ENCODE measurements at places on chromosomes 3 and 15.

DNA sequence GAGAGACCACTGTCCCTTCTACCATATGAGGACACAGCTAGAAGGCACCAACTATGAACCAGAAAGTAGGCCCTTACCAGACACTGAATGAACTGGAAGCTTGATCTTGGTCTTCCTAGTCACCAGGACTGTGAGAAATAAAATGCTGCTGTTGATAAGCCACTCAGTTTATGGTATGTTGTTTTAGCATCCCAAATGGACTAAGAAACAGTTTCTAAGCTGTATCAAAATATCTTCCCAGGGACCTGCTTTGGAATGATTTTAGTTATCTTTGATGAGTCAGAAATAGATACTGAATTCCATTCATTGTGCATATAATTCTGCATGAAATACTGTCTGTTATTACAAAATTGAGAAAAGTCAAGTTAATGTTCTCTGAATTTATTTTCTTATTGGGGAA is 18.6 kb downstream of the WDR76 start:
- no peak for DNase-seq

- no peak for DNase-seq
These were observed 210.7 kb upstream of the CD96 start for GRCh38 chr3:111331306-111331705.

DNA sequence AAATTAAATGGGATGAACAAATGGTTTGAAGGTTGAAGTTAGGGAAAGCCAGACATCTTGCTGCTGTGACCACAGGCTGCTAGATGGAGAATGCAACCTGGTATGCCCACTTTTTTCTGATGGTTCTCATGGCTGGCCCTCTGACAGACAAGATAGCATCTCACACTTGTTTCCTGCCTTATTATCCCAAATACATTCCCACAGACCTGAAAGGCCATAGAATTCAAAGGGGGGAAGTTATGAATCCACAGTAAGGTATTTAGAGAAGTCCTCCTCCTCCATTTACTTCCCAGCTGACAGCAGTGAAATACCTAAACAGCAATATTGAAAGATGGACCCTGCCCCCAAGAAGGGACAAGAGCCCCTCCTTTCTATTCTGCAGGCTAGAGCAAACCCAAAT is 32.4 kb downstream of the LEO1 start:
- DNase-seq, result no peak

GRCh38 chr15:91609231-91609630 is 244.3 kb upstream of the SLCO3A1 start:
- DNase-seq, result no peak

- no peak for DNase-seq
These were observed 10.3 kb upstream of the MUSTN1 start for GRCh38 chr3:52845157-52845556.

GRCh38 chr3:161851941-161852566 is 355.4 kb downstream of the OTOL1 start:
- DNase-seq, result no peak

GRCh38 chr3:165195640-165196576 is at the start of gene SLITRK3:
Gene SLITRK3 (minus strand): TSS chr3:165196384. CDS start chr3:165190830, 5,554 bp downstream.
- no peak for DNase-seq

GRCh38 chr3:77563012-77563411 is 523.1 kb downstream of the ROBO2 start:
- no peak for DNase-seq

GRCh38 chr15:31840849-31841476 is 189.4 kb upstream of the CHRNA7 start:
- no peak for DNase-seq

GRCh38 chr3:114554731-114555130 is 260.9 kb downstream of the TIGIT start:
- no peak for DNase-seq

DNA sequence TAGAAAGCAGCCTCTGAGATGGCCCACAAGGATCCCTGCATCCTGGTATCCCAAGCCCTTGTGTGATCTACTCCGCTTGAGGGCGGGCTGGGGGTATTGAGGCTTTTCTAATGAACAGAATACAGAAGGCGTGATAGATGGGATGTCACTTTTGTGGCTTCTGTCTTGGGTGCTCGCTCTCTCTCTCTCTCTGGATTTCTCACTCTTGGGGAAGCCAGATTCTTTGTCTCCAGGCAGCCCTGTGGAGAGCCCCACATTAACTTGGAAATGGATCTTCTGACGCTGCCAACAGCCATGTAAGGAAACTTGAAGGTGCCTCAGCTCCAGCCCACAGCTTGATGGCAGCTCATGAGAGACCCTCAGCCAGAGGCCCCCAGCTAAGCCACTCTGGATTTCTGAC is 26.9 kb upstream of the SEC62 start:
- DNase-seq, result no peak

DNA sequence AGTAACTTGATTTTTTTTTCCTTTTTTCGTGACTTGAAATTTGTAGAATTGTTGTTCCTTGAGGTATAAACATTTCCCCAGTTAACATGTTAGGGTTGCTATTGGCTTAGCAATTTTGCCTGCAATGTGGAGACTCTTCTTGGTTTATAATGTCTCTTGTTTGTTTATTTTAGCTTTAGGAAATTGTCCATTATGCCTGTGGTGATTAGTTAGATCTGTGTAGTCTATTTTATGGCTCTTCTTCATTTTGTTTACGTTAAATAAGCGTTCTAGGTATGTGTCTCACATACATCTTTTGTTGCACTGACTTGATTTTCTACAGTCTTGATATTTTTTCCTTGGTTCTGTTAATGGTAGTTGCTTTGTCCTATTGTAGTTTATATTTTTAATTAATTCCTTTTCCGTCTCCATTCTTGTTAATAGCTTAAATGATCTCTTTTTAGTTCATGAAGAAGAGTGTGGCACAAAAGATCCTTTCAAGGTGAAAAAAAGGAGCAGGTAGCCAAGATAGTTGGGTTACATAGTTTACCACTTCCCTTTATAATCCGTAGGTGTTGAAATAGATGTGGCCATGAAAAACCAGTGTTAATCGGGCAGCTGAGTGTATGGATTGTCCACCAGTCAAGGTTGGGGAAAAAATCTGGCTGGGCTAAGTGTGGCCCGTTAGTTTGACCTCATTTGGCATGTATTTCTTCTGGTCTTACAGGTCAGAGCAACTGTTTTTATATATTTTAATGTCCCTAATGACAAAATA is 12.1 kb downstream of the IQGAP1 start:
- DNase-seq, result no peak

DNA sequence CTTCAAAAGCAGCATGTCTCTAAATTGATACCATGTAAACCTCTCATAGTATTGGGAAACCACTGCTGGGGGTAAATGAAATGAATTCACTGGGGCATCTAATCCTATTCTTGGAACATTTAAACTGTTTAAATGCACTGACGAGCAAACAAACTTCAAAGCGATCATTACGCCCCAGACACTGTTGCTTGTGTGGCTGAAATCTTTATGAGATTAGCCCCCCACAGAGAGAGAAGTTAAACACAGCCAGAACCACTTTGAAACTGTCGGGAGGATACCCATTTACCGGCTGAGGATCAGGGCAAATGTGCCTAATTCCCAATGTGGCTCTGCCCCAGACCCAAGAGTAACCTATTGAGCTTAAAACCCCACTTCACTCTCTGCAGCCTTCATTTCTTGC is 308.4 kb upstream of the CDIN1 start:
- no peak for DNase-seq

GRCh38 chr3:62319570-62320243 is 53.6 kb downstream of the FEZF2 start:
- DNase-seq, result no peak

- DNase-seq, result no peak
These were observed 13.7 kb downstream of the PDHB start for GRCh38 chr3:58419780-58420507.

DNA sequence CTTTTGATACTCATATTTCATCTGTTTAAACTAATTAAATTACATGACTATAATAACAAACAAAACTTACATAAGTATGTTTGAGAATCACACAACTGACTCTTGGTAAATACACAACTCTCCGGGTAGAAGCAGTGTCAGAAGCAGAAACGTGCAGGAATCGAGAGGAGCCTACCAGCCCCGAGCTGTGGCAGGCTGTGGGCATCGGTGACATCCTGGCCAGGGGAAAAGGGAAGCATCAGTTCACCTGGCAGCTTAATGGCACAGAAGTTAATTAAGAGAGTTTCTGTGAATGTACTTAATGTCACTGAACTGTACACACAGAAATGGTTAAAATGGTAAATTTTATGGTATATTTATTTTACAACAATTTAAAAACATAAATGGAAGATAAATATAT is 90.2 kb downstream of the CRTC3 start:
- DNase-seq, result no peak

GRCh38 chr3:12273045-12273695 is 15.7 kb upstream of the PPARG start:
- no peak for DNase-seq

DNA sequence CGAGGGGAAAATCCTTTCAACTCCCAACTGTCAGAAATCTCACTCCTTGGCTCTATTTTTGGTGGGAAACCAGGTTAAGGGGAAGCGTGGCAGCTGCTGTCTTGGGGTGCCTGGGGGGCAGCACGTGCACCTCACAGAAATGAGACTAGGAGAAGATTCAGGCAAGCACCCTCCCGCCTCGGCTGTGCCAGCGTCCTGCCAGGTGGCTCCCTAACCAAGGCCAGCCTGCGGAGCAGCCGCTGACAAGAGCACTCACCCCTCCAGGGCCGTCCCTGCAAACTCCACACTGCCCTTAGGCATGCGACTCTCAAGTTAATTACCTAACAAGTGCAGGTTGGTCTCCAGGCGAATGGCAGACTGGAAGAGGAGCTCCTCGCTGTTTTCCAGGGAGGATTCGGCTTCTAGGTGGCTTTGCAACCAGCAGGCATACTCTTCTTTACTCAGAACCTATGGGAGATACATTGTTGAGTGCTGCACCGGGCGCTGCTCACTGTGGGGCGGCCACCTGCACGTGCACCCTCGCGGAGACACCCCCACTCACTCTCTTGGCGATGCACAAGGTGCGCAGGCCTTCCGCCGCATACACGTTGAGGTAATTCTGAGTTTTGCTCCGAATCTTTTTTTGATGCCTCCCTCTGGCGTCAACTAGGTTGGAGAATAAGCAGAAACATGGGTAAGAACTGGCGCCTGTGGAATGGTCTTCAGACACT is 155.3 kb downstream of the ATP10A start:
- DNase-seq, result no peak

DNA sequence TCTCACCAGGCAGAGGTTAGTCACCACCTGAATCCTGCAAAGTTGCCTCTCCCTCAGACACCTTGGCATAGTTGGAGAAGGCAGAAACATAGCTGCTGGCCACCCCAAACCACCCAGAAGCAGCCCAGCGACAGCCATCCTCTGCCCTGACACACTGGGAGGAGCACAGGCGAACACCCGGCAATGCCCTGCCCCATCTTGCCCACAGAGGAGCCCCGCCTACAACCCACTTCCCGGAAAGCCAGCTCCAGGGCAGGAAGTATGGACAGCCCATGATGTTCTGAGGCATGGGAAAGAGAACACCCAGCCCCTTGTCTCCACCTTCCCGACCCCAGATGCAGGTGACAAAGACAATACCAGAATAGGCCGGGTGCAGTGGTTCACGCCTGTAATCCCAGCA is 12.6 kb upstream of the SHISA5 start:
- no peak for DNase-seq

GRCh38 chr3:189353988-189354889 is 182.5 kb downstream of the TPRG1 start:
- DNase-seq, result no peak

DNA sequence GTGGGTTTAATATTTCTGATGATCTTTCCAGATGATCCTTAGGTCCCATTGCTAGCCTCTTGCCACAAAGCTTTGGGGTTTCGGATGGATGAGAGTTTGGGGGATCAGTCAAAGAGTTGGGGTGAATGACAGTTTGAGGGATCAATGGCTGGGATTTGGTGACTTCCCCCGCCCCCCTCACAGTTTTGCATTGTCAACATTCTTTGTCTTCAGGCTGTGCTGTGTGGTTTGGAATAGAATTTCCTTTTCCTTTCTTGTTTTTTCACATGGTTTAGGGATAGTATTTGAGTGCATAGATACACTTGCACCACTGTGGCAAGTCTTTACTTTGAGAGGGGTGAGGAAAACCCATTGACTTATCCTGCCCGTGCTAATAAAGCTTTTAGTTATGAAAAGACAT is 14.3 kb downstream of the MEF2A start:
- no peak for DNase-seq

DNA sequence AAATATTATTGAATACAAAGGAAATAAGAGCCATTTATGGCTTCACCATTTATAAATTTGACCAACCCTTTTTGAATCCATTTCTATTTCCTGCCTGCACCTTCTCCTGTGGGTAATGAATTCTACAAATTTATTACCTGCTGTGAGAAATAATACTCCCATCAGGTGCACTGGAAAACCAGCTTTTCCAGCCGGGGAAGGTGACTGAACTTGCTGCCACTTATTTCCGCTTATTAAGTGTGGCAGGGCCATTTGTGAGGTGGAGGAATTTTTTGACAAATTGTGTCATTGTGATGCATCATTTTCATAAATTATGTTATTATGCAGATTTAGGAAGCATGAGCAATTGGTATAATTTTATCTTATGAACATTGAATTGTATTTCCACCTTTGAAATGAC is 151.1 kb downstream of the SQOR start:
- DNase-seq, result no peak

DNA sequence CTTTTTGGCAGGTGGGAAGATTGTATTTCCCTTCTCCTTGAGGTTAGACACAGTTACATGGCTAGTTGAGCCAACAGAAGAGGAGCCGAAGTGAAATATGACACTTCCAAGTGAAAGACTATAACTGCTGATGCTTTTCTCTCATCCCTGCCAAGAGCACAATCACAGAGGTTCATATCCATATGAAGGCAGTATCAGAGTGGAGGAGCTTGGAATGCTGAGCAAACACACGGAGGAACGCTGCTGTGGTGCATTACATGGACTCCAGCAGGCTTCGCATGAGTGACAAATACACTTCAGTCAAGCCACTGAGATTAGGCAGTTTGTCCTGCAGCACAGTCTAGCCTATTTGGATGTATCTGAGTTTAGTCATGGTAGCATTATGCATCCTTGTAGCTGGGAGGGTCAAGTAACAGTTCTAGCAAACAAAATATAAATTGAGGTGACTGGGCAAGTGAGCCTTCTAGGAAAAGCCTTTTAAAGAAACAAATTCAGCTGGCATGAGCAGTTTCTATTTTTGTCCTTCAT is 5.4 kb downstream of the IQCF6 start:
- no peak for DNase-seq

GRCh38 chr3:135576751-135577150 is 388.8 kb upstream of the PPP2R3A start:
- DNase-seq, result no peak

- no peak for DNase-seq
These were observed 43.6 kb downstream of the HMG20A start for GRCh38 chr15:77464129-77464865.

GRCh38 chr3:87041191-87041590 is 50.2 kb upstream of the VGLL3 start:
- DNase-seq, result no peak

- no peak for DNase-seq
These were observed 969 bp upstream of the BSN start for GRCh38 chr3:49553324-49553691.

All from activated T-cell treated with anti-CD3 and anti-CD28 coated beads for 24 hours (primary cell).